GM12864 (cell line): ENCODE measurements at places on chromosomes 5 and 9.

DNA sequence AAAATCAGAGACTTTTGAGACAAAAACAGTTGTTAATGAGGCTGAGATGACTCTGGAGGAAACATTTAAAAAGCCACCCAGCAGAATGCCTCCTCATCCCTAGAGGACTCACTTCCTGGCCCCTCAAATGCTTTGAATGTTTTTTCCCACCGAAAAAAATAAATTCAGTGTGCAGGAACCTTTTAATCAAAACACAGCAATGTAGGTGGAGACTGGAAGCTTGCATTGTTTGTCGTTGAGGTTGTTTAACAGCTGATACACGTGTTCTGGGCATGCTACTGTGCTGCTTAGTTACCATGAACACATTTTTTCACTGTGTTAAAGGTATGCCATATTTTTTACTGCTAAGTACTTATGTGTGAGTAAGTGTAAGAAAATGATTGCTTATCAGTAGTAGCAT, 65.7 kb upstream of the ADCY2 start:
- no peak for DNase-seq

- DNase-seq = no peak
Observed at GRCh38 chr9:136511670-136512592, 29.1 kb upstream of the SEC16A start.

DNA sequence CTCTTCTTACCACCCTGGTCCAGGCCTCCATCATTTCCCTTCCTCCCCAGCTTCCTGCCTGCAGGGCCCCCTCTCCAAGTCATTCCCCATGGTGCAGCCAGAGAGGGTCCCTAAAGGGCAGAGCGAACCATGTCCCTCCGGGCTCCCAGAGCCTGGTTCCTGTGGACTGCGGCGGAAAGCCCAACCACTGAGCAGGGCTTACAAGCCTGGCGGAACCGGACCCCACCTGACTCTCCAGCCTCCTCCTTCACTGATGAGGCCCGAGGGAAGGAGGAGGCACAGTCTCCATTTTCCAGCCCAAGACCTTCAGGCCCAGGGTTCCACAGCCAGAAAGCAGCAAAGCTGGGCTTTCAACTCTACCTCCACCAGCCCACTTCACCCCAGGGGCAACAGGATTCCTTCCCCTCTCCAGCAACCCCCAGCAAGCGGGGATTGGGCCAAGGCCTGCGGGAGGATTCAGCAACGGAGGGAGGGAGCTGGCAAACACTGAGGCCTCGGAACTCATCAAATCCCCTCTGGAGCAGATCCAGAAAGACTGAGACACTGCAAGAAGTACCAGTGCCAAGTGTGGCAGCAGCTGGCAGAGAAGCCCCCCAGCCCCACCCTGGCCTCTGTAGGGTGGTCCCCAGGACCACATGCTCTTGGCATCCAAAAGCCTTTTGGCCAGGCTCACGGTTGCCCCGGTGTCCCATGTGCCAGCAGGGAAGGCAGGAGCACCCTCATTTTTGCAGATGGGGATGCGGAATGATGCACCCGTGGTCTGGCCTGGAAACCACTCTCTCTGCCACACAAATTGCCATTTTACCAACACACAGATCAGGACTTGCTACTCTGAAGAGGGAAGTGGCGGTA, 3.1 kb downstream of the FAM163B start:
- no peak for DNase-seq

DNA sequence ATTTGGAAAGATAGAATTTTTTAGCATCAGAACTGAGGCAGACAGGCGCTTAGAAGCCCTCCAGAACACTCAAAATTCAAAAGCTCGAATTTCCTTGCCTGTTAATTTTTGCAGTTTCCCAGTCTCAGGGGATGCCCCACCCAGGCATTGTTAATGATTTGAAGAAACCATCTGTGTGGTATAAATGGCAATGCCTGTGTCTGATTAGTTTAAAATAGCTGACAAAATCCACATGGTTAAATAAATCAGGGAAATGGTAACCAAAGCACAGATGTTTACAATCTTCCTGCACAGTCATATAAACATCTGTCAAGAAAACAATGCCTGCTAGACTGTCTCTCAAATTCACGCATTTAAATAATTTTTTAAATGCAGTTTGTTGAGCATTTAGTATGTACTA, 185.2 kb upstream of the RGMB start:
- no peak for DNase-seq

- no peak for DNase-seq
Observed at GRCh38 chr9:14413812-14414211, 99.9 kb upstream of the NFIB start.

DNA sequence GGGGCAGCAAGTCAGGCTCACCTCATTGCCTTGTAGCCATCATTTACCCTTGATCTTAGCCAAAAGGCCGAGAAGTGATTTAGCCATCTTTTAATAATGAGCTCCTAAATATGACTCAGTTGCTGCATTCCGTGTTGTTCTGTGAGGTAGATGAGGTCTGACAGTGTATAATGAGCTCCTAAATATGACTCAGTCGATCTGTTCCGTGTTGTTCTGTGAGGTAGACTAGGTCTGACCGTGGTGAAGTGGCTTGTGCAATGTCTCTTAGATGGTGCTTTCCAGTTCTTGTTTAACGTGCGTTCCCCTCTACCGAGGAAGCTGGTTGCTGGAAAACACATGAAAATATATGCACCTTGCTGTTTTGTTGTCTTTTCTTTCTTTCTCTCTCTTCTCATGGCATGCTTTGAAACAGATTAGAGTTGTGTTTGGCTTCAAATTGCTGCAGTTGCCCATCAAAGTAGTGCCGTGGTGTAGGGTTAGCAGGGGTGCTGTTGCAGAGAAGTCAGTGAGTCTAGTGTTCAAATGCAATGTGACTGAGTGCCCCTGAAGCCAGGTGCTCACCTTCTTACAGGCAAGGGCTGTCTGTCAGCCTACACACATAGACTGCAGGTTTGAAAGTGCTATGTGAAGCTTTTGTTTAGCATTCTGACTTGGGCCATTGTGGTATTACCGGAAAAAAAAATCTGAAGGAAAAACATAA, 118.6 kb downstream of the KDM4C start:
- DNase-seq = no peak

GRCh38 chr5:135032999-135033861, 798 bp downstream of the PITX1 start:
- no peak for DNase-seq
